ENCODE measurements at places on chromosomes 3 and 15. TPM values are rescaled to one million over a fixed set of nuclear protein-coding genes. Genes with fewer than 3 reads are reported as not detected.

KNG1 gene
- total RNA-seq: not detected

EPHB3 gene
- not detected for total RNA-seq

ADIPOQ gene
- total RNA-seq: not detected

LEKR1 gene
- total RNA-seq: 0.33 TPM

RBPMS2 gene
- total RNA-seq: not detected

COL8A1 gene
- total RNA-seq: 860 TPM

PCCB gene
- 47.4 TPM for total RNA-seq

CCDC54 gene
- not detected for total RNA-seq

PIF1 gene
- 8.5 TPM for total RNA-seq

STRIT1 gene
- total RNA-seq: not detected

GOLGA8J gene
- not detected for total RNA-seq

CASR gene
- total RNA-seq: under 0.01 TPM

PSMA4 gene
- 339 TPM for total RNA-seq

MKRN3 gene
- under 0.01 TPM for total RNA-seq

RAD51 gene
- 4.8 TPM for total RNA-seq

CHL1 gene
- not detected for total RNA-seq

GOLGA8K gene
- 0.65 TPM for total RNA-seq

IL17RE gene
- 0.33 TPM for total RNA-seq

SLC35G2 gene
- total RNA-seq: 23.2 TPM

SCN11A gene
- under 0.01 TPM for total RNA-seq

GCSAM gene
- not detected for total RNA-seq

CADM2 gene
- total RNA-seq: 0.29 TPM

CLDN18 gene
- not detected for total RNA-seq

ZMYND10 gene
- 0.19 TPM for total RNA-seq
